Activated naive CD4-positive, alpha-beta T cell treated with anti-CD3 and anti-CD28 coated beads for 36 hours (primary cell): ENCODE measurements at places on chromosomes 13 and 19. TPM values are rescaled to one million over a fixed set of nuclear protein-coding genes. Genes with fewer than 3 reads are reported as not detected.
A peak's percentile ranks its signal among the peaks of the same experiment; 100 is the strongest.

DNA sequence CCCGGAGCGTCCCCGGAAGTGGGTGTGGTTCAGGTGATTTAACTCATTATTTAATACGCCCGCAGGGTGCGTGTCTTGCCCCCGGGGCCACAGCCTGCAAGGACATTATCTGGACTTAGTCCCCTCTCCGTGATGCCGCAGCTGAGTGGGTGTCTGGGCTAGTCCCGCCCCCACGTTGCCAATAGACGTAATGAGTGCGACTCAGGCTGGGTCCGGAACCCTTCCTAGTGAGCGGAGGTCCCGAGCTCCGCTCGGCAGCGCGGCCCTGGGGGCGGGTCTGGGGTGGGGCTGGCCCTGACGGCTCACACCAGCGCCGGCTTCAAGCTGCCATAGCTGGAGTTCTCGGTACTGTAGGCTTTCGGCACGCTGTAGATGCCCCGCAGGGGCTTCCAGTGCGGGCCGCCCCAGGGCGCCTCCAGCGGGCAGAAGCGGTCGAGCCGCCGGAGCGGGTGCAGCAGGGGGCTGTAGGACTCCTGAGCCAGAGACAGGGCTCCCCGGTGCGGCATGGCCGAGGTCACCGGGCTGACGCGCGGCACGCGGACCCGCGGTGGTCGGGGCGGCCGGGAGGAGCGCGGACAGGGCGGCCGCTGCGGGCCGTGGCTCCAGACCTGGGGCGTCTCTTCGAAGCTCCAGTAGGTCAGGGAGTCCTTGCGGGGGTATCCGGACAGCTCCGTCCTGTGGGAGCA lies 918 bp upstream of the LHB start:
- peaks cover 3% of the 10 kb centered on the region for H3K36me3 ChIP-seq
- H3K27ac ChIP-seq: no peak overlapping the region
- H3K4me1 ChIP-seq: peaks cover 27% of the 10 kb centered on the region

DNA sequence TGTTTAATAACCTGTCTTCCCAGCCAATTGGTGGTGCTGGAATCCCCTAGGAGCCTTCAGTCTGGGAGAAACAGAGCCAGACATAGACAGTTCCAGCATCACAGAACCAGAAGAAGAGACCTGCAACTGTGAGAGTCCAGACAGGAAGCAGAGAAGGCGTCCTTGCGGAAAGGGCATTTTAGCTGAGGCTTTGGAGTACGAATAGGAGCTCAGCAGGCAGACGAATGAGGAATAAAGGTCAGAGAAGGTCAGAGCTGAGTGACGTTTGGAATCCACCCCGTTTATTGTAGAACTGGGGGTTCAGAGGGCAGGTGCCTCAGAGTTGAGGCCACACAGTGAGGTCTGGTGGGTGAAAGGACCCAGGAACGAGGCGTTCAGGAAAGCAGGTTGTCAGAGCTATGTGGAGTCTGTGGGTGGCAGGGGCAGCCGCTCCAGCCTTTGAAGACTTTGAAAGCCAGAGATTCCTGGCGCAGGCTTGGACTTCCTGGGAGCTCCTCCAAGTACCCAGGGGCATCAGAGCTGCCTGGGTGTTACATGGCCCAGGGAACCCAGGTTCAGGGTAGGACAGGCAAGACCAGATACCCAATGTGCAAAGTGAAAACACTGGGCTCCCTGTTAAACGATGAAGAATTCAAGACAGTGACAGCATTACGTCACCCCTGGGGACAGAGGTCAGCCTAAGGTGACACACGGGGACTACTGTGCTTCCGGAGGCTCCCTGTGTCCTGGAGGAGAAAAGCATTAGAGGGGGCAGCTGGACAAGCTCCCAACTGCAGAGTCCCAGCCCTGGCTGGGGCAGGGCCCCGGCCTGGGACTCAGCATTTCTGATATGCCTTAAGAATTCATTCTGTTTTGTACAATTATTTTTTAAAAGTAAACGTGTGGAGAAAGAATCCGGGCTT lies 5.5 kb downstream of the ARRDC2 start:
- H3K4me1 ChIP-seq: peaks cover 66% of the 10 kb centered on the region
- DNase-seq: peak; percentile 30
- H3K36me3 ChIP-seq: peaks cover 39% of the 10 kb centered on the region
- H3K27ac ChIP-seq: peak overlapping the region; percentile 85

GRCh38 chr19:19654441-19654840 lies 9.0 kb downstream of the ATP13A1 start:
- DNase-seq: no peak
- no peaks in the 10 kb centered on the region for H3K4me1 ChIP-seq
- no peak overlapping the region for H3K4me3 ChIP-seq
- no peaks in the 10 kb centered on the region for H3K27me3 ChIP-seq
- H3K36me3 ChIP-seq: peaks cover 50% of the 10 kb centered on the region

GRCh38 chr13:112986470-112986869 lies 17.5 kb downstream of the MCF2L start:
- no peak overlapping the region for H3K4me3 ChIP-seq
- DNase-seq: no peak
- peaks cover 3% of the 10 kb centered on the region for H3K4me1 ChIP-seq
- no peaks in the 10 kb centered on the region for H3K27me3 ChIP-seq

DNA sequence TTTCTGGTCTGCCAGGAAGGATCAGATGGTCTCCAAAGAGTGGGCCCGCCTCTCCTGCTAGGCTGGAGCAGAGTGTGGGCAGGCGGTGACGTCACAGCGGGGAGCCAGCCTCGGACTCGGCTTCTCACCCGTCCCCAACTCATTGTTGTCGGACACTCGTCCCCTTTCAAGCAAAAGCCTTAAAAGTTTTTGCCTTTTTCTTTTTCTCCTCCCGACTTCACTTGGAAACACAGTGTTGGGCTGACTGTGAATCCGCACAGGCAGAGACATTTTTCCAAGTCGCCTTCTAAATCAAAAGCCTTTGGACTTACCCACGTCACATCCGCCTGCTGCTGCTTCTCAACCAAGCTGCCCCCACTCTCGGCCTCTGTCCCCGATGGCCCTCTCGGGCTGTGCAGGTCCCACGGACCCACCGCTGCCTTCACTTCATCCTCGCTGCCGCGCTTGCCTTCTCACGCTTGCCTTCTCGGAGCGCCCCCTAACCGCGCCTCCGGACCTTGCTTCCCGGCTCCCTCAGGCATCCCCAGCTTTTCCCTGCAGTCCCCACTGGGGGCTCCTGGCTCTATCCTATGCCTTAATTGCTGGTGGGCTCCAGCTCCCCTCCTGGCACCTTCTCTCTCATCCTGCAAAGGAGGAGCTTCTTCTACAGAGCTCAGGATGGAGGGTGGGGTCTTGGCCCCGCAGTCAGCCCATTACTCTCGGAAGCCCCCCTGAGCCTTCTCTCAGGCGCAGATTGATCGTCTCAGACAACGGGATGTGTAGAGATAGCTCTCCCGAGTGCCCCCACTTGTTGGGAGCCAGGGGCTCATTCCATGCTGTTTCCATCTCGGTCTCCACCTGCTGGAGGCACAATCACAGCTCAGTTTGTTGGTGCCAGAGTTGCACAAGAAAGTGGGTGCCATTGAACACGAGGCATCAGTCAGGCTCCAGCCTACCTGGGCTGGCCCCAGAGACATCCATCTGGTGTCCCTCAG lies 3.9 kb upstream of the ZNF135 start:
- peaks cover 4% of the 10 kb centered on the region for H3K4me1 ChIP-seq
- H3K27ac ChIP-seq: no peak overlapping the region
- H3K27me3 ChIP-seq: peaks cover 31% of the 10 kb centered on the region
- no peak for DNase-seq

DNA sequence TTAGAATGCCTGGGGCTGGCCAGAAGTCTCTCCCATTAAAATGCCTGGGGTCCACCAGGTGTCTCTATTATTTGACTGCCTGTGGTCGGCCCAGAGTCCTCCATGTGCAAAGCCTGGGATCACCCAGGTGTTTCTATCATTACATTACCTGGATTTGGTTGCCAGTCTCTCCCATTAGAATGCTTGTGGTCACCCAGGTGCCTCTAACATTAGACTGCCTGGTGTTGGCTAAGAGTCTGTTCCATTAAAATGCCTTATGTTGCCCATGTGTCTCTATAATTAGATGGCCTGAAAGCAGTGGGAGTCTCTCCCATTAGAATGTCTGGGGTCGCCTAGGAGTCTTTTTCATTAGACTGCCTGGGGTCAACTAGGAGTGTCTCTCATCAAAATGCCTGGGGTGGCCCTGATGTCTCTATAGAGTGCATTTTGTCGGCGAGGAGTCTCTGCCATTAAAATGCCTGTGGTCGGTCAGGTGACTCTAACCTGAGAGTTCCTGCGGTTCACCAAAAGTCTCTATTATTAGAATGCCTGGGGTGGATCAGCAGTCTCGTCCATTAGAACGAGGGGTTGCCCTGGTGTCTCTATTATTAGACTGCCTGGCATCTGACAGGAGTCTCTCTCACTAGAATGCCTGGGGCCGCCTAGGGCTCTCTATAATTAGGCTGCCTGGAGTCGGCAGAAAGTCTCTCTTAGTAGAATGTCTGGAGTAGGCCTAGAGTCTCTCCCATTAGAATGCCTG lies 1540.5 kb downstream of the UQCRFS1 start:
- H3K27ac ChIP-seq: no peak overlapping the region
- no peaks in the 10 kb centered on the region for H3K4me1 ChIP-seq
- no peaks in the 10 kb centered on the region for H3K27me3 ChIP-seq
- no peak overlapping the region for H3K4me3 ChIP-seq

GRCh38 chr19:50906217-50906616 lies 5.0 kb downstream of the KLK4 start:
- no peak overlapping the region for H3K27ac ChIP-seq
- peak; percentile 65 for DNase-seq
- no peaks in the 10 kb centered on the region for H3K36me3 ChIP-seq
- H3K4me1 ChIP-seq: peaks cover 10% of the 10 kb centered on the region

DNA sequence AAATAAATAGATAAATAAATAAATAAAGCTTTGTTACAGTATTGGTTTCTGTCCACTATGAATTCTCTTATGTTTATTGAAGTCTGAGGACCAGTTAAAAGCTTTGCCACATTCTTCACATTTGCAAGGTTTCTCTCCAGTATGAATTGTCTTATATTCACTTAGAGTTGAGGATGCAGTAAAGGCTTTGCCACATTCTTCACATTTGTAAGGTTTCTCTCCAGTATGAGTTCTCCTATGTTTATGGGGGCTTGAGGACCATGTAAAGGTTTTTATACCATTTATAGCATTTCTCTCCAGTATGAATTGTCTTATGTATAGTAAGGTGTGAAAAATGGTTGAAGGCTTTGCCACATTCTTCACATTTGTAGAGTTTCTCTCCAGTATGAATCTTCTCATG lies 168.3 kb downstream of the ZNF737 start:
- H3K4me1 ChIP-seq: no peaks in the 10 kb centered on the region
- no peak overlapping the region for H3K4me3 ChIP-seq
- no peak overlapping the region for H3K27ac ChIP-seq
- H3K36me3 ChIP-seq: peaks cover 42% of the 10 kb centered on the region

DNA sequence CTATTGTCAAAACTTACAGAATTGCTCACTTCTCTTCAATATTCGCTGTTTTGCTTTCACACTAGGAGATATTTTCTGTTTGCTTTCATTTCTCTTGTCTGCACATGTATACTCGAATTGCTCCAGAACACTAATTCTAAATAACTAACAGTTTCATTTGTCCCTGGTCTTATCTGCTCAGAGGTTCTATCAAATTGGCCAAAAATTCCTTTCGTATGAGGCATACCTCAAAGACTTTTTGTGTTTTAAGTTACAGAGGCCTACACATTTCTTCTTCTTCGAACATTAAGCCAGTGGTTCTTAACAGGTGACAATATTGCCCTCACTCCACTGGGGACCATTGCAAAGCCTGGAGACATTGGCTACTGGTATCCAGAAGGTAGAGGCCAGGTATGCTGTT lies 1314.6 kb downstream of the EFNB2 start:
- no peaks in the 10 kb centered on the region for H3K4me1 ChIP-seq
- no peak overlapping the region for H3K27ac ChIP-seq
- no peak overlapping the region for H3K4me3 ChIP-seq
- peaks cover 3% of the 10 kb centered on the region for H3K27me3 ChIP-seq
- DNase-seq: no peak
- H3K36me3 ChIP-seq: no peaks in the 10 kb centered on the region

GRCh38 chr19:31804668-31805067 lies 455.4 kb upstream of the TSHZ3 start:
- no peak overlapping the region for H3K4me3 ChIP-seq
- H3K27ac ChIP-seq: no peak overlapping the region
- DNase-seq: no peak
- no peaks in the 10 kb centered on the region for H3K36me3 ChIP-seq

The LGALS7B gene
- not detected for total RNA-seq
